ENCODE measurements at places on chromosomes 16 and 17. TPM values are rescaled to one million over a fixed set of nuclear protein-coding genes. Genes with fewer than 3 reads are reported as not detected.

DNA sequence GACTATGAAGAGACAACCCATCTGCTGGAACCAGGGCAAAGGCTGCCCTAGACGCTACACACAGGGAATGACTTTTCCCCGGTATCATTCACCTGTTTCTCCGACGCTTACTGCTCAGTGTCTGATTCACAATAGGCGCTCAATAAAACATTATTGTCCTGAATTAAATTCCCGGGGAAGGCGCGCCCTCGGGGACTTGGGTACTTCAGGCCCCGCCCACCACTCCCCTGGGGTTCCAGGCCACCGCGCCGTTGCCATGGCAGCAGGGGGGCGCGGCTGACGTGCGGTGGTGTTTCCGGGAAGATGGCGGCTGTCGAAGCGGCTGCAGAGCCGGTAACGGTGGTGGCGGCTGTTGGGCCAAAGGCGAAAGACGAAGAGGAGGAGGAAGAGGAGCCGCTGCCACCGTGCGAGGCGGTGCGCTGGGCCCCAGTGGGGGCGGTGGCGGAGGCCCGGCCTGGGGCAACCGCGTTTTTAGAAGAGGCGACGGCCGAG is at the start of gene RUNDC1:
TSS of gene RUNDC1 (plus strand) at position 292 of the 492 bp plus-strand sequence. CDS start at position 304, 12 bp downstream.
- peak; percentile 98 for DNase-seq

- DNase-seq: no peak
These were observed 641 bp upstream of the NT5C3B start for GRCh38 chr17:41836550-41837196.

DNA sequence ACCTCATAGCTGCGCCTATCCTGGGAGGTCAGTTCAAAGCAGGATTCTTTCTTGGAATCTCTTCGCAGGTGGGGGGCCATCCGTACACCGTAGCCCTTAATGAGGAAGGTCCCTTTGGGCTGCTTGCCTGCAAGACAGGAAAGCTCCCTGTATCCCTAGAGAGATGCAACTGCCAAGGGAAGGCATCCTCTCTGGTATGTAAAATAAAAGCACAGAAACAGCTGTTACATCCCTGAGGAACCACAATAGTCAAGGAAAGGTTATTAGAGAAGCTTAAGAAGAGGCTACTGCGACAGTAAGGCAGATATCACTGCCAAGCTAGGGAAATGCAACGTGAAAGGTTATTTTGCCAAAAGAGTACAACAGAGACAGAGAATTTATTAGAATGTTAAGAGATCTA is 77.2 kb downstream of the SNX11 start:
- DNase-seq: no peak

DNA sequence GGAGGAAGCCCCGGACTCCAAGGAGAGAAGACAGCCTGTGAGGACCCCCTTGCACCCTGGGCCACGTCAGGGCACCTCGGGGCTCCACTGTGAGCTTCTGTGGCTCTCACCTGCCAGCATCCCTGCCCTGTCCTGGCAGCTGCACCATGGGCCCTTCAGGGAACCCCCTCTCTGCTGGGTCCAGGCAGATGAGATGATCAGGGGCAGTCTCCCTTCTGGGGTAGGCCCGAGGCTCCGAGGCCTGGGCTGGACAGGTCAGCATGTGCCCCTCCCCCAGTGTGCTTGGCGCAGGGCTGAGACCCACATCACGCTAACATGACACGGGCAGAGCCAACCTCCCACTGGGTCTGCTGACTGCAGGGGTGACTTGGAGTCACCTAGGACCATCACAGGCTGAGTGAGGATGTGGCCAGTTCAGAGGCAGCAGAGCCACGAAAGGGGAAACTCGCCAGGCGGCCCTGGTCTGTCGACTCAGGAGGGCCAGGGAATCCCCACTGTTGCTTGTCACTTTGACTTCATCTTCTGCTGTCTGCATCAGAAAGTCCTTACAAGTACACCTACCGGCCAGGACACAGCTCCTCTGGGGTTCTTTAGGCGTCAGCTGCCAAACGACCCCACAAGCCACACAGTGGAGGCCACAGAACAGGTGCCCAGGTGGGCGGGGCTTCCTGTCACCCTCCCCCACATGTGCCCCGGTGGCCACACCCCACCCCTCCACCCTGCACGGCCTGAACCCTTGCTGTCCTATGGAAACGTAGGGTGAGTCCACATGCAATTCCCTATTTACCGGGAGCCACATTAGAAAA is 2.2 kb downstream of the GALNS start:
- no peak for DNase-seq

DNA sequence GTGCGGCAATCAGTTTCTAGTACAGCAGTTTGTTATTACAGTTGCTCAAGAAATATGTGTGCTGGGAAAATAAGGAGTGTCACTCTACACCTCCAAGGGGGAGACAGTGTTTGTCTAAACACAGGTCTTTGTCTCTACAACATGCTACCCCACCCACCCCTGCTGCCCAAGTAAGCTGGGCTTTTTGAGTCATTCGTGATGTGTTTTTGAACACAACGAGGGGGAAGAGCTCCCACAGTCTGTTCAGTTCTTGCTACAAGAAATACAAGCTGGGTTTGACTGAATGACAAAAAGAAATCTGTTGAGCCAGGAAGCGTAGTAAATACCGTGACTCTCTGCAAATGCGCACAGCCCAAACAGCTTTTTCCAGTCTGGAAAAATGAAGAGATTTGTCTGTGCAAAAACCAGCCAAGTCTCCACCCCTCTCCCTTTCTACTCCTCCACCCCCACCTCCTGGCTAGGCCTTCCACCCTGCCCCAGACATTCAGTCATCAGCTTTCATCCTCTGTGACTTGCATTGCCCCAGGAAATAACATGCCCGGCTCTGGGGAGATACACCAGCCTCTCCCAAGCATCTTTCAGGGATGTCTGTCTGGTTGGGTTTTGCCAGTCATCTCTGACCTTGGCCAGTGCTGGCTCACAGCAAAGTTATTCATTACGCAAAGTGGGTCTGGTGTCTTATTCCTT is 25.7 kb downstream of the CHD9 start:
- DNase-seq: peak; percentile 79

GRCh38 chr17:77740481-77740880 is 218.0 kb upstream of the TNRC6C start:
- DNase-seq: peak; percentile 31

GRCh38 chr17:67995570-67996263 is 552 bp downstream of the C17orf58 start:
- peak; percentile 90 for DNase-seq

DNA sequence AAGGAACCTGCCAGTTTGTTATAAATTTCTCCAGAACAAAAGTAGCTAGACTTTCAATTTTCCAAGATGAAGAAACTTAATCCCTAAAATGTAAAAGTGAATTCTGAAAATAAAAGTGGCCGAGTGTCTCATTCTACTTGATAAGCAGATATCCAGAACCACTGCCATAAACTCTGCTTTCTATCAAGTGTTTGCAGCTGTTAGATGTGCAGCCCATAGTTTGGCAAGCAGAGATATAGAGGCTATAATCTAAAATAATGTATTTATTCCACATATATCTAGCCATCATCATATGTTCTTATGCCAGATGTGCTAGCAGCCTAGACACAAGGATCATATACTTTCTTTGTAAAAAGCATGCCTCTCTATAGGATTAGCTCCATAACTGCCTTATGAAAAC is 14.7 kb upstream of the FBXL20 start:
- no peak for DNase-seq

GRCh38 chr17:10803350-10803749 is 549 bp downstream of the TMEM238L start:
- no peak for DNase-seq

- no peak for DNase-seq
These were observed 277.5 kb upstream of the MYOCD start for GRCh38 chr17:12388226-12388625.

DNA sequence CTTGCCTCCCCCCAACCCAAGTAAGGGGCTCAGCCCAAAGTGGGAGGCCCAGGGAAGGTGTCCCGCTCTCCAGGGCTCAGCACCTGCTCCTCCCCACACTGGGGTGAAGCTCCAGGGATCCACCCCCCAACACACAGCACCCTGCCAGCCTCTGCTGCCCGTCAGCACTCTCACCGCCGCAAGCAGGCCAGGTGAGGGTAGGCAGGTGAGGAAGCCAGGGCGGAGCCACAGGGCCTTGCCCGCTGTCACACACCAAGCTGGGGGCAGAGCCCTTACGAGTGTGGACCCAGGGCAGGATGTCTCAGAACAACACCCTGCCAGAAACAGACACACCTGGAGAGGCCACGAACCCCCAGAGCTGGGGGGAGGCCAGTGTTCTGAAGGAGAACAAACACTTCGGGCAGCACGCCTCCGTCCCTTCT is 19.5 kb downstream of the PLLP start:
- no peak for DNase-seq

DNA sequence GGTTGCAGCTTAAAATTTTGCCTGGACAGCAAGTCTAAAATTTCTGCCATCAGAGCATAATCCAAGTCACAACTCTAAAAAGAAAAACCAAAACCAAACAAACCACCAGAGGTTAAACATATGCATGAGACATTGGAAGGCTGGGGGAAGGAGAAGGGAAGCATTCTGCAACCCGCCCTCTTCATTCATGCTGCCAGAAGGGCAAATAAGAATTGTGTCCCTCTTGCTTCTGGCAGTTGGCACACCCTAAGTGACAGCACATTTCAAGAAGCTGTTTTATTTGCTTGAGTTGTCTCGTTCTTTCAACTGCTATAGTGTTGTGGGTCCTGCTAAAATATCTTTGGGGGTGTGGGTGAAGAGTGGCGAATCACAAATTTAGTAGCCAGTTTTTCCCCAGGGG is 99.6 kb downstream of the SKAP1 start:
- no peak for DNase-seq

DNA sequence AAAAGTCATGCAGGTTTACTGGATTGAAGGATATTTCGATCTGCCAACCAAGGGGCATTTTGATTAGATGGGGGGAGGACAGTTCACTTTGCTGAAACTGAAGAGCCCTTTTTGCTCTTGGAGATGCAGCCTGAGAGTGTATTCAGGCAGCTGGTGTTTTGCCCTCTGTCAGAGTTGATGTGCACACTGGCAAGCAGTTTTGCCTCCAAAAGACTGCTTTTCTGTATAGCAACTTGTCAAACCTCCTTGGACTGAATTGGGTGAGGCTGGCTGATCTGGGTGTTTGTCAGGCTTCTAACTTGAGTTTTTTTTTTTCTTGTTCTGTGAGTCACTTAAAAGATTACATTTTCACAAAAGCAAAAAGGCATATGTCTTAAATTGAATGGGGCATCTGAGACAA is 22.6 kb upstream of the ANKFN1 start:
- DNase-seq: no peak

- no peak for DNase-seq
These were observed 478.2 kb upstream of the CDH11 start for GRCh38 chr16:65600046-65600445.

GRCh38 chr17:22266231-22266630 is 573.9 kb downstream of the KCNJ18 start:
- DNase-seq: no peak

DNA sequence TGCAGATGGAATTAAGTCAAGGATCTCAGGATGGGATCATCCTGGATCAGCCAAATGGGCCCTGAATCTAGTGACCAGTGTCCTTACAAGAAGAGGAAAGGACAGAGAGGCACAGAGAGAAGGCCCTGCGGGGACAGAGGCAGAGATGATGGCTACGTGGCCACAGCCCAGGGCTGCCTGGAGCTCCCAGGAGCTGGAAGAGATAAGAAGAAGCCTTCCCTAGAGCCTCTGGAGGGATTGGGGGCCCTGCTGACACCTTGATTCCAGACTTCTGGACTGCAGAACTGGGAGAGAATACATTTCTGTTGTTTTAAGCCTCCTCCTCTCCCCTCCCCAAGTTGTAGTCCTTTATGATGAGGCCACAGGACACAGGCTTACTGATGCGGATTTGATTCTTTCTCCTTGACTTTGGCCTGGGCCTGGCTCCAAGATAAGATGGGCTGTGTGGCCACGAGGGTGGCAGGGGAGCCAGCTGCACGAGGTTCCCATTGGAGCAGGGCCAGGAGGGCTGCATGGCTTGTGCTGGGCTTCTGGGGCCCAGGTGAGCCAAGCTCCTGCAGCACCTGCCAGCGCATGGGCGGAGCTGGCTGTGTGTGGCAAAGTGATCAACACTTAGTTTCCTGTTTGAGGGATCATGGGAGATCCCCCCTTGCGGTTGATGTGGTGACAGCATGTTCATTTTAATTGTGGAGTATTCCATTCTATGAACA is 146.1 kb downstream of the IRF8 start:
- DNase-seq: no peak

GRCh38 chr16:27242868-27243590 is 25.5 kb downstream of the NSMCE1 start:
- DNase-seq: peak; percentile 86

GRCh38 chr17:5282642-5283217 is 646 bp downstream of the RABEP1 start:
- peak; percentile 85 for DNase-seq

GRCh38 chr17:73228748-73229236 is 32.9 kb downstream of the CPSF4L start:
- DNase-seq: peak; percentile 92

DNA sequence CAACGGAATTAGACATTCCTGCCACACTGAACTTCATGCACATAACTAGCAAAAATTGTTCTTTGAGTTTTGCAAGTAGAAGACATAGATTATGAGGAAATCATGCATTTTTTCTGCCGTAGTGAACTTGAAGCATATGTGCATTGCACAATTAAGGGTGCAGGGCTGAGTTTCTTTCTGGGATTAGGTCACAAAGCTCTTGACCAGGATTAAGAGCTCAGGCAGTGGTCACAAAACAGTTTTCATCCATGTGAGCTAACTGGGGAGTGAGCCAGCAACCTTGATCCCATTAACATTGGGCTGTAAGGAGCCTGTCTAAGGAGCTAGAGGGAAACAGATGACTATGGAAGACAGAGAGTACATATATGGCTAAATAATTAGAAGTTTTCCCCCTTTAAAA is 143.7 kb downstream of the PMP22 start:
- DNase-seq: no peak

- DNase-seq: no peak
These were observed 416.6 kb upstream of the PMFBP1 start for GRCh38 chr16:72588551-72588950.

Gene CCL5
- total RNA-seq: 1.0 TPM

Gene PAM16
- total RNA-seq: 64.5 TPM

Gene RPRML
- total RNA-seq: 9.9 TPM

Gene SAMD14
- 0.39 TPM for total RNA-seq

Gene CPHXL2
- not detected for total RNA-seq

Gene HOXB4
- total RNA-seq: 1.8 TPM

Gene TANGO6
- 7.9 TPM for total RNA-seq

Gene CTRB2
- 1.9 TPM for total RNA-seq

Gene KRT39
- 0.51 TPM for total RNA-seq

Gene FAM20A
- 2.6 TPM for total RNA-seq

Gene SALL1
- total RNA-seq: 0.08 TPM

Measured in lower leg skin (tissue), 4 donors.